Stimulated activated CD4-positive, alpha-beta T cell treated with anti-CD3 and anti-CD28 coated beads, Interleukin-15, amount 100 ng/mL, for 24 hours (primary cell): ENCODE measurements at places on chromosomes 4 and X.

- no peak for DNase-seq
Observed at GRCh38 chr4:76640353-76640910, 205.4 kb downstream of the SHROOM3 start.

- DNase-seq = no peak
Observed at GRCh38 chr4:119679251-119679650, 50.6 kb upstream of the PDE5A start.

DNA sequence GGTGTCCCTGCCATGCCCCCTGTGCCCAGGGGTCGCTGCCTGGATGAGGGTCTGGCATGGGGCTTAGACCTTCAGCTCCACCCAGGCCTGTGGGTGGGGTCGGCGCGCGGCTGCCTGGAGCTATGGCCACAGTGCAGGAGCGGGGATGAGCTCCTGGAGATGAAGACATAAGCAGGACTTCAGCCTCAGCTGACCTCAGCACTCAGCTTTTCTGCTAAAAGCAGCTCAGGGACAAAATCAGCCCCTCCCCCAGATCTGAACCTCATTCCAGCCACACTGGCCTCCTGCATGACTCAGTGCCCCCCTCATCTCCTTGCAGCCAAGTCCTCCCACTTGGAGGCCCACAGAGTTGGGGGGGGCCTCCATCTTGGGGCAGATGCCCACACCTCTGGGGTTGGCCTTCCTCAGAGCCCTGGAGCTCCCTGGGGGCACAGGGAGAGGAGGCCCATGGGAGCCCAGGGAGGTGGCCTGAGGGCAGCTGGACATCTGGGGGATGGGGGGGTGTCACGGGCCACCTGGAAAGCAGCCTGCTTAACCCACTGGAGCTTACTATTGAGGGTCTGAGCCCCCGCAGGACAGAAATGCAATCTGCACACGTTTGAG, 19.4 kb upstream of the CPLX1 start:
- DNase-seq = no peak

GRCh38 chrX:133706890-133707289, 278.5 kb downstream of the GPC3 start:
- no peak for DNase-seq

GRCh38 chr4:109125084-109125483, 177.4 kb downstream of the COL25A1 start:
- DNase-seq = no peak

DNA sequence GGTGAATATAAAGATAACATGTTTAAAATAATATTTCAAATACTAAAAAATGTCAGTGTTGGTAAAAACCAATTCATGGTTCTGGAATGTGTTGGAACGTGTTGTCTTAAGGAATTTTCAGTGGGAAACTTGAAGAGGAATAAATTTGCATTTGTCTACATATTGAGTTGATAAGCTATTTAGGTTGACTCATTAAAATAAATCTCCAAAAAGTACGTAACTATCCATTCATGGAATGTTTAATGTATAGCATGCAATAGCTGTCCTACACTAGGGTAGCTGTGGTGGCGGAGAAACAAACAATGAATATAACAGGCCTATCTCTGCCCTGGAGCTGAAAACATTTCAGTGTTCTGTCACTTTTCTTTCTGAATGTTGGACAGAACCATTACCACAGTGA, 20.3 kb downstream of the SHISA3 start:
- DNase-seq = no peak

DNA sequence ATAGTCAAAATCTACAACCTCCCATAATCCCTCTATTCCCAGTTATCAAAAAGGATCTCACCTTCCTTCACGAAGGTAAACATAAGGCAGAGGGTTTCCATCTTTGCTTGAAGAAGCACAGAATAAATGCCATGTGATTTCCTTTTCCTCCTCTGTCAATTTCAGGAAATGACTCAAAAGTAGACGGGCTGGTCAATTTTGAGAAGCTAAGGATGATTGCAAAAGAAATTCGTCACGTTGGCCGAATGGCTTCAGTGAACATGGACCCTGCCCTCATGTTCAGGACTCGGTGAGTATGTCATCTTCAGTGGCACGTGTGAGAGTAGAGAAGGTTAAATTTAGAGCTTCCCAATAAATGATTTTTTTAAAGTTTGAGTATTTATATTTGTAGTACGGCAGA, 240.2 kb downstream of the RAPGEF2 start:
- no peak for DNase-seq

GRCh38 chrX:53356186-53356585, 66.3 kb downstream of the SMC1A start:
- DNase-seq = no peak

DNA sequence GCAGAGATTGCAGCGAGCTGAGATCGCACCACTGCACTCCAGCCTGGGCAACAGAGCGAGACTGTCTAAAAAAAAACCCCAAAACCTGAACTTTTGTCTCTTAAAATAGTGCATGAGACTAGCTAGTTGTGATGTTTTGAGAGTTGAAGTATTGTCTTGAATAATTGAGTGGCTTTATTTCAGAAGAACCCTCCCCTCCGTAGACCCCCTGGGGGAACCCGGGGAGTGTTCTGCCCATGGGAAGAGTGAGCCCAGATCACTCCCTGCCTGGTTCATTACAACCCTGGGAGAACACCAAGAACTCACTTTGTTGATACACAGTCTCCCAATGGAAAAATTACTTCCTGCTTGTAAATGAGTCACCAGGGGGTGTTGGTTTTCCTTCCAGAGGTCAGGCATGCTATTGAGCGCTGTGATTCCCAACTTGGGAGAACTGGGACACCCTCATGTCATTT, 65.3 kb upstream of the SHISA3 start:
- DNase-seq = no peak
